ENCODE measurements at places on chromosomes 6 and 20.

GRCh38 chr6:29737707-29738630, 14.7 kb downstream of the HLA-F start:
- peak; percentile 48 for DNase-seq

GRCh38 chr6:136859430-136859829, 37.0 kb downstream of the PEX7 start:
- no peak for DNase-seq

DNA sequence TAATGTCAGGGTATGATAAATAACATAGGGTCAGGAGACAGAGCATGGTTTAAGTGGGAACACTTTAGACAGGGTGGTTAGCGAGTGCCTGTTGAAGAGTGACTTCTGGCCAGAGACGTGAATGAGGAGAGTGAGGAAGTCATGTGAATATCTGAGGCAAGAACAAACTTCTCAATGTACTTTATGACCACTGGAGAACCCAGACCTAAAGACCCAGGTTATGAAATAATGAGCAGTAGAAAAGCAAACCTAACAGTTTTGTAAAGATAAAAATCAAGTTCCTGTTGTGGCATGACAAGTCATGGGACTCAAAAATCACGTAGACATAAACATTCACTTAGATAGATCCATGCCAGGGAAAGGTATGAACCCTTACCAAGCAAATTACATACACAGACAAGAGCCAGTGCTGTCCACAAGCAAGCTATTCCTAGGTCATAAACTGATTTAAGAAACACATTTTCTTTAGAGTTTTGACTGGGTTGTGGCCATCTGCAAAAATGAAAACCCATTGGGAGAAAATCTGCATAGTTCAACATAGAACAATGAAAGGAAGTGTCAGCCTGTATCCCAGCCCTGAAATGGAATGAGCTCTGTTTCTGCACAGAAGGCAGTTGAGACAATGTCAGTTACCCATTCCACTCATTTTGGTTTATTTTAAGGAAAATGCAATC, 2.2 kb upstream of the MYCT1 start:
- DNase-seq, result no peak

DNA sequence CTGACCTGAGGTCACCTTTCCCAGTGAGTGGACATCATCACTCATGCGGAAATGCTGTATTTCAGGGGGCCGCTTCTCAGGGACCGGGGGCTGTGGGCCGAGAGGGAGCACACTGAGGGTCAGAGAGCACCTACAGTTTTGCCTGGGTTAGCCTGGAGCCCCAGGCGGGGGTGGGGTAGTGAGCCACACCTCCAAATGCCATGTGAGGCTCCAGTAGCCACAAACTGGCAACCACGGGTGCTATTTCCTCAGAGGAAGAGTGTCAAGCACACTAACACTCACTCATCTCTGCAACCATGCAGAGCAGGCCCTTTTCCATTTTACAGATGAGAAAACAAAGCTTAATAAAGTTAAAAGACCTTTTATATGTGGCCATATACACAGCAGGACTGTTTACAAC, 4.7 kb downstream of the EHMT2 start:
- DNase-seq, result no peak

DNA sequence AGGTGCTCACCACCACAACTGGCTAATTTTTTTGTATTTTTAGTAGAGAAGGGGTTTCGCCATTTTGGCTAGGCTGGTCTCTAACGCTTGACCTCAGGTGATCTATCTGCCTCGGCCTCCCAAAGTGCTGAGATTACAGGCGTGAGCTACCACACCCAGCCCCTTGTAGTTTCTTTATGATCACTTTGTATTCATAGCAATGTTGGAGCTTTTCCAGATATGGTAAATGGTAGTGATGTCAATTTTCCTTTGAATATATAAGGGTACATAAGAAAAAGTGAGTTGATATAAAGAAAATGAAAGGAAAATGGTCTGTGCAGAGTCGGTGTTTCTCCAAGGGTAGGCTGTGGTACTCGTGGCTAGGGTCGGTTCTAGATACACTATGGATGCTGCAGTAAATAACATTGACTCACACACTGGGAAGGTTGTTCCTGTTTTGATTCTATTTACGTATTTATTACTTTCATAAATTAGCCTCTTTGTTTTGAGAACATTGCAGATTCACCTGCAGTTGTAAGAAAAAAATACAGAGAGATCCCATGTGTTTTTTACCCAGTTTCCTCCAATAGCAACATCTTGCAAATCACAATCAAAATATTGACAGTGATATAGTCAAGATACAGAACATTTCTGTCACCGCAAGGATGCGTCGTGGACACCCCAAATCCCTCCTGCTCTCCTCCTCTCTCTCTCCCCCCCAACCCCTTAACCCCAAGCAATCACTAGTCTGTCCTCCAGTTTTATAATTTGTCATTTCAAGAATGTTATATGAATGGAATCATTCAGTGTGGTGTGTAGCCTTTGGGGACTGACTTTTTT, 2.5 kb downstream of the ZNF831 start:
- no peak for DNase-seq

DNA sequence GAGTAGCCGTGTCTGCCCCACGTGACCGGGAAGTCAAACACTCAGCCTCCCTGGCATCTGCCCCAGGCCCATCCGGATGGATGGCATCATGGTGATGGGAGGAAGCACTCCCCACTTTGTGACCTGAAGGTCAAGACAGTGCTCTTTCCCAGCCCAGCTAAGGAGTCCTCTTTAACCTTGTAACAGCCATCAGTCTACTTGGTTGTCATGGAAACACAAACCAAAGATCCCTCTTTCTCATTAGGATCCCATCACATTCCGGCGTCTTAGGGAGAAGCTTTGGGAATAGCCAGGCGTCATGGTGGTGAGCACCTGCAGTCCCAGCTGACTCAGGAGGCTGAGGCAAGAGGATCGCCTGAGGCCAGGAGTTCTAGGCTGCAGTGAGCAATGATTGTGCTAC, 90.9 kb upstream of the FOXC1 start:
- DNase-seq, result no peak
